Kasumi-1 (cell line): ENCODE measurements at places on chromosomes 12 and 14.
A peak's percentile ranks its signal among the peaks of the same experiment; 100 is the strongest.

GRCh38 chr14:104196461-104197140 lies 58.2 kb downstream of the KIF26A start:
- no peak for DNase-seq

GRCh38 chr14:92352158-92352985 lies 29.4 kb downstream of the SLC24A4 start:
- peak; percentile 69 for DNase-seq

GRCh38 chr12:85424581-85425348 lies 144.7 kb downstream of the ALX1 start:
- peak; percentile 67 for DNase-seq

DNA sequence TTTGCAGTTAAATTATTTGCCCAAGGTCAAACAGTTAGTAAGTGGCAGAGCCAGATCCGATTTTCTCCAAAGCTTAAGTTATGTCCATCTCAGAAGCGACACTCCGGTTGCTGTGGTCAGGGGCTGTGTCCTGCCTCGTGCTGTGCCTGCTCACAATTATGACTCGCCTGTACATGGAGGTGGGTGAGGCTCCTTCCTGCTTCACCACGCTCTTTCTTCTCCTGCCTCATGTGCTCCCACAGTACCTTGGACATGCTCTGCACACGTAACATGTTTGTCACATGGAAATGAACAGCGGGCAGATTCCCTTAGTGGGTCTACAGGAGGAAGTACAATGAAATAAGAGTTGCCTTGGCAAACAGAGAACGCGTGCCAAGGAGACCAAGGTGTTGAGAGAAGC lies 62.2 kb upstream of the CCND2 start:
- no peak for DNase-seq

GRCh38 chr12:9731393-9731792 lies 1.5 kb downstream of the CLECL1 start:
- no peak for DNase-seq

DNA sequence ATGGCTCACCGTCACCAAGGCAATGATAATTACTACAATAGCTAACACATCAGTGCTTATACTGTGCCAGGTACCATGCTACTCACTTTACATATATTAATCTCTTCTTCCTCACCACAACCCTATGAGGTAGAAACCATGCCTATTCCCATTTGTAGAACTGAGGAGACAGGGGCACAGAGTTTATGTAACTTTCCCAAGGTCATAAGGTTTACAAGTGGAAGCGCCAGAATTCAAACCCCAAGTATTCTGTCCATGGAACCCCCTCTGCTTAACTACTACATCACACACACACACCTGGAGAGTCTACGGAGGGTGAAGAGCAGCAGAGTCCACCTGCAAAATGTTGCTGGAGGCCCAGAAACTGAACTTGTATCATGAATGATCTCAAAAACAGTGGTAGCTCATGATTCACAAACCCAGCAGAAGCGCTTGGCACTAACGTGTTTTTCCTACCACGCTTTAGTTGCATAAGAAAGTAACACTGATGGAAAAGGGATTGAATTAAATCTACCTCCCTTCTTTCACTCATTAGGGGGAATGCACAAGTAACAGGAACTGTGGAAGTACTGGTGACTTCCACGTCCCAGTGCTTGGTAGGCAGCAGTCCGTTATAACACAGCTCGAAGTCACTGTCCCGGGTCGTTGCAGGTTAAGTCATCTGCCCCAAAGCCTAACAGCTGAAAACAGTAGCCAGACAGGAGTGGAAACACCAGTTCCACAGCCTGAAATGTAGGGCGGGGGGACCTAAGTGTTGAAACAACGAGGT lies 2.0 kb downstream of the ITPR2 start:
- peak; percentile 60 for DNase-seq

- DNase-seq, result no peak
Observed at GRCh38 chr12:80936353-80936641, 1.4 kb downstream of the LIN7A start.

- DNase-seq, result no peak
Observed at GRCh38 chr12:49212572-49212971, 23.7 kb upstream of the TUBA1A start.

DNA sequence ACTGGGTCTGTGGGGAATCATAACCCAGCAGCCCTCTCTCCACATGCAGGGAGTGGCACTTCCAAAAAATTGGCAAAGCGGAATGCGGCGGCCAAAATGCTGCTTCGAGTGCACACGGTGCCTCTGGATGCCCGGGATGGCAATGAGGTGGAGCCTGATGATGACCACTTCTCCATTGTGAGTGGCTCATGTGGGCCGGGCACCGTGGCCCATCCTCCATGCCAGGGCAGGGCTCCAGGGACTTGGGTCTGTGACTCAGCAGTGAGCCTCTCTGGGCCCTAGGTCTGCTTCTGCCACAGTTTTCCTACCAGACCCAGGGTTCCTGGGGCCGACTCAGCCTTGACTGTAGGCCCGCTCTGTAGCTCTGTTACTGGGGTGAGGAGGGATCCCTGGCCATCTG lies 2.2 kb downstream of the NPFF start:
- no peak for DNase-seq

DNA sequence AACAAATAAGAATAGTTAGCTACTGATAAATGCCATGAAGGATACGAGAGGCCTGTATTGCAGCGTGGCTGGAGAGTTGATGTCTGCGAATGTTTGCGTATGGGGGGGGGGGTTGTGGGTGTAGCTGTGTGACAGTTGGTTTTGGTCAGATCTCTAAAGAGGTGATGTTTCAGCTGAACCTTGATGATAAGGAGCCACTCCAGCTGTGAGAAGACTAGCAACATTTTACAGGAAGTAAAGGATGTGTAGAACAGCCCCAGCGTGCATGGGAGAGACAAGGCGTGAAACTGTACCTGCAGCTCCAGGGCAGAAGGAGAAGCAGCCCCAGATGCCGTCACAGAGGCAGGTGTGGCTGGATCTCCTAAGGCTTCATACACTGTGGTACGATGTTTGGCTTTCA lies 416.9 kb downstream of the TMEM132D start:
- no peak for DNase-seq

DNA sequence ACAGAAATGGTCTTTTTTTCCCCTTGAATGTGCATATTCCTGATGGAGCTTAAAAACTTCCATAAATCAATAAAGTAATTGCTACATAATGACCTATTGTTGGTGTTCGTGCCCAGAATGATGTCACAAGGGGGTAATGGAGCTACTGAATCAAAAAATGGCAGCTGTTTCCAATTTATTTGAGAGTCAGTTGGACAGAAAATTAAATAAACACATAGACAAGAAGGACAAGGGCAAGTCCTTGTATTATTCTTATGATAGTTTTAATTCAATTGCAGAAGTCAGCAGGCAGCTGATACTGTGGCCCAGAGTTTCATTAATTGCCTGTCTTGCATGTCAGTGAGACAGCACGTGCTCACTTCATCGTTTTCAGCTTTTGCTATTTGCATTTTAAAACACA lies 473.5 kb downstream of the ETNK1 start:
- no peak for DNase-seq

GRCh38 chr14:100282766-100283419 lies 23.4 kb downstream of the SLC25A29 start:
- DNase-seq, result no peak

DNA sequence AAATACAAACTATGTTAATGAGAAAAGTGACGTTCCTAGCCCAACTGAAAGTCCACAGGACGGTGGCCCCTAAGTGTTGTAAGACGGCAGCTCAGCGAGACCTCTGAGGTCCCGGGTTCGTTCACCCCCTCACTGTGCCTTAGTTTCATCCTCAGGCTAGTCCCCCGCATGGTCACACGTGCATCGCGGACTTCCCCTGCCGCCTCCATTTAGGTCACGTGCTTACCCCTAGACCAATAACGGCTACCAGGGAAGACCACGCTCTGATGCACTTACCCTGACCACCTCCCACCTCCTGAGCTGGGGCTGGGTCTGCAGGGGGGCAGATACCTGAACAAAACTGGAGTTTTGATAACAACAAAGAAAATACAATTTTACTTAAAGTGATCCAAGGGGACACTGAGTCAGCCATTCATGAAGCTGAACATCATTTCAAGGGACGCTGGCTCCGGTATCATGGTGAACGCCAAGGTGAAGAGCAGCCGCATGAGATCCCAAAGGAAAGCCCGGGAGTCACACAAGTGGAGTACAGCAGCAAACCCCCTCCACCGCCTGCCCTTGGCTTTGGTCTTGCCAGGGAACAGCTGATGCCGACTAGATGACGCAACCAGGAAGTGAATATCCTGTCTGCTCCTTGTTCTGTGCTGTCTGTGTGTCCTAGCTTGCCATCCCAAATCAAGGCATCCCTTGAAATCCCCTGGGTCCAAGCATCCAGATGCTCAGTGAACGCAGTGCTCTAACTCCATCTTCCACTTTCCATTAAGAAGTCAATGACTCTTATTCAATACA lies 274.1 kb downstream of the PCNX1 start:
- no peak for DNase-seq

DNA sequence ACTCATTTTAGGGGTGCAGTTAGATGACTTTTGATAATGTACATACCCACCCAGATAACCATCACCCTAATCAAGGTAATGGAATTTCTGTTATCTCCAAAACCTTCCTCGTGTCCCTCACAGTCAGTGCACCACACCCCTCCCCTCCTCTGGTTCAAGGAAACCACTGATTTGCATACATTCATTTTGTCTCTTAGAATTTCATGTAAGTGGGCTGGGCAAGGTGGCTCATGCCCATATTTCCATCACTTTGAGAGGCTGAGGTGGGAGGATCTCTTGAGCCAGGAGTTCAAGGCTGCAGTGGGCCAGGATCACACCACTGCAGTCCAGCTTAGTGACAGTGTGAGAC lies 15.7 kb downstream of the ADIPOR2 start:
- DNase-seq, result no peak

GRCh38 chr12:2319737-2320506 lies 267.1 kb downstream of the CACNA1C start:
- DNase-seq, result no peak

GRCh38 chr12:119412306-119412705 lies 77.8 kb downstream of the CCDC60 start:
- no peak for DNase-seq

DNA sequence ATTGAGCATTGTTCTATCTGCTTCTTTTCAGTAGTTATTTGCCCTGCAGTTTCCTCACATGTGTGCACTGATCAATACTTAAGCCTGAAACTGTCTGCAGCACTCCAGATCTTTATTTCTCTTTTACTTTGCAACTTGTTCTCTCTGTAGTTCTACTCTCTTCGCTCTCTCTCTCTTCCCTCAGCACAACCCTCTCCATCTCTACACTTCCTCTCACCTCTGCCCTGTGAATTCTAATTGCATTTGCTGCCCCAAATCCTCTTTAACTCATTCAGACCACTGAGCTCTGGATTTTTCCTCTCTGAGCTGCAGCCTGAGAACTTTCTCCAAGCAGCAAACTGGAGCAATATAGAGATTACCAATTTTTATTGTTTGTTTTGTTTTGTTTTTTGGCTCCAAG lies 1035.5 kb downstream of the FSCB start:
- DNase-seq, result no peak

- no peak for DNase-seq
Observed at GRCh38 chr12:90622431-90622830, 332.5 kb downstream of the CCER1 start.

DNA sequence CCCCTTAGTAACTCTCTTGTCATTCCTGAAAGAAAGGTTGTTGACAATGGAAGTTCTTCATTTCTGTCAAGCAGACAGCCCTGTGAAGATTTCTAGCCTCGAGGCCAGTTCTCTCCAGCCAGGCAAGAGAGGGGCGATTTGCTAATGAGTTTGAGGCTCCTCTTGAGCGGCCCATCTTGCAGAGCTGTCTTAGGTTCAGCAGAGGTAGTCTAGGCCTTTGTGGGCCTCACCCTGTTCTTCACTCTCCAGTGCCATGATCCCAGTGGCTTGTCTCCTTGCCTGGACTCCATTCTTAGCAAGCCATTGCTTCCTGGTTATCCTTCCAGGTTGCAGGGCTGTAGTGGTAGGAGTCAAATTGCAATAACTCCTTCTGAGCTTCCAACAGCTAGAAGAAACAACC lies 9.7 kb downstream of the TPH2 start:
- DNase-seq, result no peak

DNA sequence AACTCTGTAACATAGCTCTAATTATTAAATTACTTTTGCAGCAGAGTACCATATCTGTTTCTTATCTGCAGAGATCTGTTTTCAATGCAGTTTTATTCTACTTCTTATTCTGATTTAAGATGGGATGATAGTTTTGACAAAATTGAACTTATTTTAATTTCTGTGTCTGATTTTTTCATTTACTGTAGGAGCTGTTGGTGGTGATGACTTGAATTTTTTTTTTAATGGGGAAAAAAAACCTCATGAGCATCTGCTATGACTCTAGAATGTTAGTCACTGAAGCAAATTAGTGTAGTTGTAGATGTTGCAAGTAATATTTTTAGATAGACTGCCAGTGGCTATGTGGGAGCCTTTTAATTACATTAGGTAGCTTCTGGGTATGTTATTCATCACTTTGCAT lies 23.4 kb downstream of the DNM1L start:
- no peak for DNase-seq

GRCh38 chr12:91111366-91112325 lies at the start of gene LUM:
Gene LUM, minus strand, starts transcription at chr12:91111494. Its CDS starts 2,515 bp downstream, at chr12:91108979.
- DNase-seq, result no peak

GRCh38 chr12:68479896-68480291 lies 130.8 kb upstream of the RAP1B start:
- DNase-seq, result no peak

- no peak for DNase-seq
Observed at GRCh38 chr14:42532194-42532593, 925.5 kb downstream of the LRFN5 start.

DNA sequence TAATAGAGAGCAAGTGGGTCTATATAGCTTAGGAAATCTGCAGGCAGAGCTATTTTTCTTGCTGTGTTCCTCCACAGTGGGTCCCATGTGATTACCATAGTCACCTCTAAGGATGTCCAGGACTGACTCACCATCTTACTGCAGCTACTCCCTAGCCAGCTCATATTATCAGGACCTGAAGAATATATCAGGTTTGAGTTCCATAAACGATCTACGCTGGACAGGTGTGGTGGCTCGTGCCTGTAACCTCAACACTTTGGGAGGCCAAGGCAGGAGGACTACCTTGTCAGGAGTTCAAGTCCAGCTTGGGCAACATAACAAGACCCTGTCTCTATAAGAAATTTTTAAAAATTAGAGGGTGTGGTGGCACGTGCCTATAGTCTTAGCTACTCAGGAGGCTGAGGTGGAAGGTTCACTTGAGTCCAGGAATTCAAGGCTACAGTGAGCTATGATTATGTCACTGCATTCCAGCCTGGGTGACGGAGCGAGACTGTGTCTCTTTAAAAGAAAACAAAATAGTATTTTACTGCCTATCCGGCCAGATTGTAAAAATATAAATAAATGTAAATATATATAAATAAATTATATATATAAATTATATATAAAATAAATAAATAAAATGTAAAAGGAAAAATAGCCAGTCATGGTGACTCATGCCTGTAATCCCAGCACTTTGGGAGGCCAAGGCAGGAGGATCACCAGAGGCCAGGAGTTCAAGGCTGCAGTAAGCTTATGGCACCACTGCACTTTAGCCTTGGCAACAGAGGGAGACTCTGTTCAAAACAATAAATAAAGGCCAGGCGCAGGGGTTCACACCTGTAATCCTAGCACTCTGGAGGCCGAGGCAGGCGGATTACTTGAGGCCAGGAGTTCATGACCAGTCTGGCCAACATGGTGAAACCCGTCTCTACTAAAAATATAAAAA lies 6.9 kb upstream of the SPRYD4 start:
- no peak for DNase-seq

GRCh38 chr14:102717276-102717675 lies 60.0 kb upstream of the TRAF3 start:
- peak; percentile 51 for DNase-seq
